ENCODE measurements at places on chromosomes 5 and 9.

DNA sequence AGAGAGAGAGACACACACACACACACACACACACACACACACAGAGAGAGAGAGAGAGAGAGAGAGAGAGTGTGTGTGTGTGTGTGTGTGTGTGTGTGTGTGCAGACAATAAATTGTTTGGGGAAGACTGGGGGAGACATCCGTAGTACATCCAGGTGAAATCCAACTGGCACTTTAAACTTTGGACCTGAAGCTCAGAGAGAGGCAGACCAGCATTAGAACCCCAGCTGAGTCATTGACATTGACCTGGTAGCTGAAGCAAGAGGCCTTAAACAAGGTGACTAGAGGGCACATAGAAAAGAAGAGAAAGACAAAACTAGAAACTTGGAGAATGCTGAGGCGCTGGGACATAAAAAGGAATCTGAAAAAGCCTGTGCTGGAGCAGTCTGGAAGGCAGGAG is 251.5 kb downstream of the CRB2 start:
- DNase-seq: no peak

GRCh38 chr5:96928931-96929708 is 6.8 kb upstream of the LNPEP start:
- no peak for DNase-seq

DNA sequence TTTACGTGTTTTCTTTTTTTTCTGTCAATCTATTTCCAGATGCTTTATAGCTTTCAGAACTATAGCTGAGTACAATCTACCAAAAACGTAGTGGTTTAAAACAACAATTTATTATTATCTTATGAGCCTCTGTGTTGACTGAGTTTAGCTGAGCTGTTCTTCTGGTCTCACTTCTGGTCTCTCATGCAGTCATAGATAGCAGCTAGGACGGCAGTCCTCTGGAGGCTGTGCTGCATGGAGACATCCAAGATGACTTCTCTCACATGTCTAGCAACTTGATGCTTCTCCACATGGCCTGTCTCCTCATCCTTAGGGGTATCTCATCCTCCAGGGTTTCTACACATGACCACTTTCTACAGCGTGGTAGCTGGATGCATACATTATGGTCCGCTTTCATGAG is 22.0 kb upstream of the RAD23B start:
- DNase-seq: no peak

- DNase-seq: no peak
Measured at GRCh38 chr5:78907255-78907891, 77.7 kb downstream of the ARSB start.

DNA sequence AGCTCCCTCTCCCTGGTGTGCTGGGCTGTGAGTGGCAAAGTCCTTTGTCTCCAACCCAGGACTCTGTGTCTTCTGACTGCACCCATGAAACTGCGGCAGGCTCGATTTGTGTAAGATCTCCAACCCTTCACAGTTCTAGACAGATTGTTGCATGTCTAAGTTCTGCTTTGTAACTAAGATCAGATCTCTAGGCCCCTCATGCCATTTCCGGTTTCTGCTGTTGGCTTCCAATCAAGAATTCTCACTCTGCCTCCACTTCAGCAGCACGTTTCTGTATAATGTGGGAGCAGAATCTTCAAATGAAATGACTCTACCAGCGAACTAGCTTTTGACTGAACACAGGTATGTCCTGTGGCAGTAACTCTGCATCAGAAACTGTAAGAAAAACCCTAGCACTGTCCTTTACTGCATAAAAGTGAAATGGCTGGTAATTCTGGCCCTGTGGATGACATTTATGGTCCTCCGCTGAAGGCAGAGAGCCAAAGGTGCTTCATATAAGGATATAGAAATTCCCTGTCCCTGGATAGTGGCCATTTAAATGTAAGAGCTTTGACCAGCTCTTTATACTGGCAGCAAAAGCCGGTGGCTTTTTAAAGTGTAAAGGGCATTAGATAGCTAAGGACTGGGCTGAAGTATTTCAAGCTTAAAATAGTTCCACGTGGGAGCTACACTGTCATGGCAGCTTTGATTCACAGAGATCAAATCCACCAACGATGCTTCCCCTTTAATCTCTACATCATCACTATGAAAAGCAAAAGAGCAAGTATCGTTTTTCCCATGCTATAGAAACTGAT is 319.0 kb upstream of the CDH6 start:
- DNase-seq: no peak

GRCh38 chr5:74722271-74722670 is 37.2 kb downstream of the HEXB start:
- DNase-seq: no peak

DNA sequence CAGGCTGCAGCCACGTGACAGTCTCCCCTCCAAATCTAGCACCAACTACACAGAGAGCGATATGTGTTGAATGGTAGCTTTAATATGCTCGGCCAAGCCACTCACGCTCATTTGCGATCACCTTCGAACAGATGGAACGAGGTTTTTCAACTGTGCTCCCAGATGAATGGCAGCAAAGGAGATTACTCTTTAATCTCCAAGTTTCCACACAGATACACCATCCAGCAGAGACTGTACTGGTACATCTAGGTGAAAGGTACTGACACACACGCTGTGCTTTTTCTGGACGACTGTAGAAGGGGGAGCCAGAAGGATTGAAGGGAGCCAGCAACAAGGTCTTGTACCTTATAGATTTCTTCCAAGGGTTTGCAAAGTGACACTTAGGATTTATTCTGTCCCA is 263.9 kb downstream of the NR3C1 start:
- DNase-seq: no peak

DNA sequence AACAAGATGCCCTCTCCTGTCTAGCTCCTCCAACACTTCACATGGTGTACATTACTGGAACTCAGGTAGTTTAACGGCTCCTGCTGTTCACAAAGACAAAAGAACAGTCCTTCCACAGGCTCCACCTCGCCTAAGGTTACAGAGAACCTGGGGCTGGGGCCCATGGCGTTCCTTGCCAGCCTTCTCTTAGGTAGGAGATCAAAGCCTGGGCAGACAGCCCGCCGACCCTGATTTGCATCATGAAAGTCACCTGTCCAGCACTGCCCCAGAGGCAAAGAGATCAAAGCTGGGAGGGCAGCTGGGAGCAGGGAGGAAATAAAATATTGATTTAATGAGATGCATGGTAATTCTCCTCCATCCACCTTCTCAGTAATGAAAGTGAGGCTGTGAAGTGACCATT is 115.0 kb upstream of the SLIT3 start:
- no peak for DNase-seq

- no peak for DNase-seq
Measured at GRCh38 chr5:125657936-125658335, 765.3 kb upstream of the GRAMD2B start.

GRCh38 chr9:22401671-22402070 is 45.0 kb upstream of the DMRTA1 start:
- no peak for DNase-seq

DNA sequence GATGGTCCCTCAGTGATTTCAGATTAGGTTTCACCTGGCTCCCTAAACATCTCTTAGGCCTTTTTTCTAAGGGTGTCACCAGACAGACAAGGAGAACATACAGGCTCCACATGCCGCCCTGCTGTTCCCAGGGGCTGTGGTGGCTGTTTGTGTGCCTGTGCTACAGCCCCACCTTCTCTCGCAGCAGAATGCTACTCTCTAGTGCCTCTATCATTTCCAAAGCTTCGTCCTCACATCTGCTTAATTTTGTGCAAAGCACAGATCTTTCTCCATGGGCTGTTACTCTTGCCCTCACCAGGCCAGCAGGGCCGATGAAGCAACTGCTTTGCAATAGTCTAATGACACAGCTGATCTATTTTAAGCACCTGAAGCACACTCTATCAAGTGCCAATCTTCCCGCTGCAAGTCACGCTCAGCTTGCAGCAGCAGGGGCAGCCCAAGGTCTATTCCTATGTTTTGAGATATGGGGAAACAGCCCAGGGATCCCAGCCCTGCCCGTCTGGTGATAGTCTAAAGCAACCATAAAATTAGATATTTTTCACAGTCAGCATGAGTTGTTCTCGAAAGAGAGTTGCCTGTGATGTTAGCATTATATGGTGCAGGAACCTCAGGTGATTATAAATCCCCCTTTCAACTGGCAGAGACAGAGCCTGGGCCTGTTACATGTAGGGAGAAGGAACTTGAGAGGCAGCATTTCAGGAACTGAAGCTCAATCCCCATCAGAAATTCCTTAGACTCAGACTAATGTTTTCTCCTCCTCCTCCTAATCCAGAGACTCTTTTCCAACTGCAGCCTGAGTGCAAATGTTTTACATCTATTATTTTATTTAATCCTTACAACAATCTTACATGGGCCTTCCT is 12.7 kb downstream of the ABLIM3 start:
- DNase-seq: no peak

- no peak for DNase-seq
Measured at GRCh38 chr5:170565072-170565471, 61.3 kb downstream of the KCNIP1 start.

DNA sequence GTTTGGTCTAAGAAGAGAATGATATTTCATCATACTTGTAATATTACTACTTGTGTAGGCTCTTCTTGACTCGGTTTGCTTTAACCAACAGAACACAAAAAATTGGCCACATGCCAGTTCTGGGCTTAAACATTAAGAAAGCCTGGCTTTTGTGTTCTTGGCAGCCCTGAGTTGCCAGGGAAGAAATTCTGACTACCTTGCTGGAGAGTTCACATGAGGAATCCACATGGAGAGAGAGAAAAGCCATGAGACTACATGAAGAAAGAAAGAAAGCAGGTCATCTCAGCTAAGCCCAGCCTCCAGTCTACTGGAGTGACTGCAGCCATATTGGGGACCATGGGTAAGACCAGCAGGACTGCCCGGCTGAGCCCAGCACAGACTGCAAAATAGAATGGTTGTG is 524.8 kb downstream of the RAB3C start:
- no peak for DNase-seq

DNA sequence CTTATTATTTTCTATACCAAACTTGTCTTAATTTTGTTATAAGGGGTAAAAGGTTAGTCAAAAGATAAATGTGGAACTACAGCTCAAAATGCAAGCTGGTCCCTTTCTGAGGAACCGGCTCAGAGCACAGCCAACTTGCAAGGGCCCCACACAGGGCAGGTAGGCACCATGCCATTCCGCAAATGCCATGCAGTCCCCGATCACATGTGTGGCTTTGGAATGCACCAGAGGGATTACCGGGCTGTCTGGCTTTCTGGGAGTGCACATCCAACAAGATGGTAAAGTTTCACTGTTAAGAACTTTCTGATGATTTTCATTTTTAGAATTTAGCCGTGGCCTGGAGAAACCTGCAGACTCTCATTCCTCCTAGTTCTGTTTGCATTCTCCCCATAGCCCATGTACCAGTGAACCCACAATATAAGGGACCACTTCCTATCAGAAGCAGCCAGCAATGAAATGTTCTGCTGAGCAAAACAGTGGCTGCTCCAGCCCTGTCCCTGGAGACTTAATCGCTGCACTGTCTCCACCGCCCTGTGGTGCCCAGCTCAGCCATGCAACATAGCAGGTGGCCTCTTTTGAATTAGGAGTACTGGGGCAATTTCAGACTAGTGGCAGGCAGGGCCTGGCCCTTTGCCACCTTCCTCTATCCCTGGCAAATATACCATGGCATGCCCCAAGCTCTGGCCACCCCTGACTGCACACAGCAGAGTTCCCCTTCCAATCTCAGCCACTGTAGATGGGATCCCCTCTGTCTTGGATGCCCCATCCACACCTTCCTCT is 11.4 kb downstream of the SHB start:
- DNase-seq: no peak

DNA sequence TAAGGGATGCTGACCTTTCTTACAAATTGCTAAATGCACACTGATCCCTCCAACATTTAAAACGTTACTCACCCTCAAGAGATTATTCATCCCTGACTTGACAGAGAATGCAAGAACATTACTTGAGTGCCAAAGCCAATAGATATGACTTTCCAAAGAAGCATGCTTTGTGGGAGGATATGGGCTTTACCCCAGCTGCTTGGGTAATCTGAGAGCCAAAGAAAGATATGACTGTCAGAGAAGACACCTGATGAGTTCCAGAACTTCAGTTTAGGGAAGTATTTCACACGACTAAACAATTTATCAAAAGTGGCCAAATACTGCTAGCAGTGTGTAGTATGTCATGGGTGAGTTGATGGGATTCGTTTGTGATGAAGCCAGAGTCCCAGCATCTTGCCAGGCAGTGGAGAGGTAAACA is 7.4 kb upstream of the SPDL1 start:
- no peak for DNase-seq

DNA sequence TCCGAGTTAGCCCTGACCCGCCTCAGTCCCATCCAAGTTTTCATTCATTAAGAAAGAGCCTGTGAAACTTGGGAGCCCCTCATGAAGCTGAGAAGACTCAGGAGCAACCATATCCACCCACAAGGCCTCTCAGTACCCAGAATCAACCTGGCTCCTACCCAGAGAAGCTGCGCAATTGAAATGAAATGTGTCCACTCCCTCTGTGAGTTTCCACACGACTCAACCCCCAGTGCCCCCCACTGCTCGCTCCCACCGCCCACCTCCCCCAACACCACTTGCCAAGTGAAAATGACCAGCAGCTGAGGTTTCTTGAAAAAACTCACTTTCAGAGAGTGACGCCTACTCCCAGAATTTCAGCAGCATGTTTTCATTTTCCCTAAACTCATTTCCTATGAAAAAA is 104.6 kb downstream of the CDK5RAP2 start:
- DNase-seq: no peak

DNA sequence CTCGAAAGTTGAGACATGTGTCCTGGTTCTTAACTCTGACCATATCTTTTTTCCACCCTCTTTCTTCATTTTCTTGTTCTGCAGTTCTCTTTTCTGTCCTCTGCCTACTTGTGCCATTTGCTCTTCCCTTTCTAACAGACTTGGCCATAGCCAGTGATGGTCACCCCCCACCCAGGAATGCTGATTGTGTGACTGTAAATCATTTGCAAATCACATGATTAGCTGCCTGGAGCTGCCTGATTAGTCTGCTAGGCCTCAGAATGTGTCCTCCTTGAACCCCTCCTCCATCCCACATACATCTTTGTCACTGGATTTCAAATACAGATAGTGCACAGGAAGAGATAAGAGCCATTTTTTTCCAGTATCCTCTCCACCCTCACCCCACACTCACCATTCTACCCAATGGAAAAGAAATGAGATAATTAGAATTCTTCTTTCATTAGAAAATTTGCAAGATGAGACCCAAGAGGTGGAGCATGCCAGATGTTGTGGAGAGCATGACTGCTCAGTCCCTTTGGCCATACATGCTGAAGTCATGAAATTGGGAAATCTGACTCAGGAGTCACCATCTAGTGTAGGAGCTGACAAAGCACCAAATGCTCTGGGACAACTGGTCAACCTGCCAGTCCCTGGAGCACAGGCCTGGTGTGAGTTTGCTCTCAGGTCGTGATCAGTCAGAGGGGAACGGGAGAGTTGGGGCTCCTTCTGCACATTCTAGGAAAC is 538.2 kb downstream of the CCDC171 start:
- no peak for DNase-seq

- no peak for DNase-seq
Measured at GRCh38 chr5:102307232-102307631, 11.1 kb upstream of the SLCO4C1 start.

- no peak for DNase-seq
Measured at GRCh38 chr5:120509053-120509452, 45.0 kb downstream of the PRR16 start.
